ENCODE measurements at places on chromosomes 2 and 18. TPM values are rescaled to one million over a fixed set of nuclear protein-coding genes. Genes with fewer than 3 reads are reported as not detected.

Gene UGT1A4
- not detected for total RNA-seq

Gene GLI2
- total RNA-seq: 0.96 TPM

Gene MBOAT2
- total RNA-seq: 23.6 TPM

Gene SPP2
- not detected for total RNA-seq

Gene FOXD4L1
- total RNA-seq: 0.44 TPM

Gene PRSS56
- not detected for total RNA-seq

Gene SCN2A
- 2.2 TPM for total RNA-seq

DNA sequence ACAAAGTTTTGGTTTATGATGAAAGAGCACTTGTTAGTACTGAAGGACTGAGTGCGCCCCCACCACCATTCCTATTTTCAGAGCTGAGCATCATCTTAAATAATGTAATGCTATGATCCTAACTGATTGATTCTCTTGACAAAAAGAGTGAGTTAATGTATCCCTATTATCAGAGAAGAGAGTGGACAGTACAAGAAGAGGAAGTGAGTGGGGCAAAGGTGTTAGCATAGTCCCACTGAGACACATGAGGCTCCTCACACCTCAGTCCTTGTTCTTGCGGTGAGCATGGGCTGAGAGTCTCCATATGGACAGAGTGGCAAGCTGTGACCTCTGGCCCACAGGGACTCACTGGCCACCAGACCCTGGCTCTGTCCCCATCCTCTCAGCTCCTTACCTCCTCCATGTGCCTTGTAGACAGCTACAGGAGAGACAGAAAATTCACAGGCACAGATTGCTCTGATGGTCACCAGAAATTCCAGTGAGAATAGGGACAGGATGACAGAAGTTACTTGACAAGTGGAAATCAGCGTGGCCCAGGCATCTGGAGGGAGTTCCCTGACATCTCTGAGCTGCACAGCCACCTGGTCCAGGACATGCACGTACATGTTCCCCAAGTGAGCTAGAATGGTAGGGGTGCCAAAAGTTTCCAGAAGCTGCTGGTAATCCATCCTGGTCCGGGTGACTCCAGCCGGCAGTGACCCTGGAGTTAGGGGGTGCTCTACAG lies 32.6 kb downstream of the NAPG start:
- H3K36me3 ChIP-seq: no peaks in the 10 kb centered on the region
- no peak for DNase-seq
- no peaks in the 10 kb centered on the region for H3K27me3 ChIP-seq
- H3K27ac ChIP-seq: no peak overlapping the region

DNA sequence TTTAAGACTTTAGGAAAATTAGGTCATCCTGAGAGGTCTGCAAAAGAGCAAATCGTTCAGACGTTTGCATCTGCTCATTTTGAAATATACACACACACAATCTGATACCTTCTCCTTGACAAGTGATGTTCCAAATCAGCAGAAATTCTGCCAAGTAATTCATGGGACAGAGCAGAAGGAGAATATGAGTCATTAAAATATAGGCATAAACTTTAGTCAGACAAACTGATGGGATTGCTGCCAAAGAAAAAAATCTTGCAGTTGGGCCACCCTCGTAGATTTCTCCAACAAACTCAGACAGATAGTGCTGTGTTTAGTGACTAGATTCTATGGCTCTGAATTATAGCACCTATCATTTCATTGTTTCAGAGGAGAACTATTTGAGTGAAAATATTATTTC lies 336.3 kb downstream of the NYAP2 start:
- H3K36me3 ChIP-seq: no peaks in the 10 kb centered on the region
- H3K4me3 ChIP-seq: no peak overlapping the region
- no peaks in the 10 kb centered on the region for H3K4me1 ChIP-seq
- no peak for DNase-seq

- no peak for DNase-seq
- no peak overlapping the region for H3K4me3 ChIP-seq
- no peaks in the 10 kb centered on the region for H3K4me1 ChIP-seq
- H3K27ac ChIP-seq: peak overlapping the region; percentile 59
- H3K36me3 ChIP-seq: no peaks in the 10 kb centered on the region
- H3K27me3 ChIP-seq: no peaks in the 10 kb centered on the region
These were observed 93.7 kb upstream of the RBBP8 start for GRCh38 chr18:22839340-22839821.

- no peaks in the 10 kb centered on the region for H3K36me3 ChIP-seq
- no peak overlapping the region for H3K4me3 ChIP-seq
- H3K4me1 ChIP-seq: no peaks in the 10 kb centered on the region
These were observed 585.0 kb upstream of the CHAC2 start for GRCh38 chr2:53182601-53183000.

GRCh38 chr18:29586210-29586609 lies 1409.3 kb upstream of the CDH2 start:
- no peak overlapping the region for H3K4me3 ChIP-seq
- no peak overlapping the region for H3K27ac ChIP-seq
- H3K36me3 ChIP-seq: no peaks in the 10 kb centered on the region
- no peaks in the 10 kb centered on the region for H3K27me3 ChIP-seq
- H3K4me1 ChIP-seq: no peaks in the 10 kb centered on the region

DNA sequence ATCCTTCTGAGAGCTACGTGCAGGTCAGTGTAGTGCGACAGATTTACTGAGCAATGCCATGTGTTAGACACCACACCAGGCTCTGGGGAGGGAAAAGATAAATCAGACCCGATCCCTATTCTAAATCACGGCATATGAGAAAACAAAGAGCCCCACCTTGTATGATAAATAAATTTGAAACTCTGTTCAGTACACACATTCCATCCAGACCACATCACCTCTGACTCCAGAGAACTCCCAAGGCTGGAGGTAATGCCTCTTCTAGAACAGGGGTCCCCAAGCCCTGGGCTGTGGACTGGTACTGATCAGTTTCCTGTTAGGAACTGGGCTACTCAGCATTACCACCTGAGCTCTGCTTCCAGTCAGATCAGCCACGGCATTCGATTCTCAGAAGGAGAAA lies 77.3 kb downstream of the QPCT start:
- no peaks in the 10 kb centered on the region for H3K36me3 ChIP-seq
- no peaks in the 10 kb centered on the region for H3K27me3 ChIP-seq
- no peak for DNase-seq
- no peak overlapping the region for H3K27ac ChIP-seq

DNA sequence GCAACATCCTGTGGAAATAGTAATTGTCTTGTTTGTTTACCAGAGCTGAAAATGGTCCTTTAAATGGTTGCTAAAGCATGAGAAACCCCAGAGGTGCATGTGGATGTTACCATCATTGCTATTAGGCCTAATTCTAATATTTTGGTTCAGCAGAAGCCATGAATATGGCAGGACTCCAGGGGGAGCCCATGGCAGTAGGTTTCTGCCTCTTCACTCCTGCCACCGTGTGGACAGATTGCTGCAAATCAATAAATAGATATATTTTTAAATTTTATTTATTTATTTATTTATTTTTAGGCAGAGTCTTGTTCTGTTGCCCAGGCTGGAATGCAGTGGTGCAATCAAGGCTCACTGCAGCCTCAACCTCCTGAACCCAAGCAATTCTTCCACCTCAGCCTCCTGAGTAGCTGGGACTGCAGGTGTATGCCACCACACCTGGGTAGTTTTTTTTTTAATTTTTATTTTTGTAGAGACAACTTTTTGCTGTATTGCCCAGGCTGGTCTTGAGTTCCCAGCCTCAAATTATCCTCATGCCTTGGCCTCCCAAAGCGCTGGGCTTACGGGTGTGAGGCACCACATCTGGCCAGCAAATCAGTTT lies 54.9 kb upstream of the CAPN13 start:
- DNase-seq: no peak
- H3K27ac ChIP-seq: no peak overlapping the region
- no peak overlapping the region for H3K4me3 ChIP-seq
- no peaks in the 10 kb centered on the region for H3K4me1 ChIP-seq
- no peaks in the 10 kb centered on the region for H3K36me3 ChIP-seq
- no peaks in the 10 kb centered on the region for H3K27me3 ChIP-seq

- no peak overlapping the region for H3K27ac ChIP-seq
- no peak for DNase-seq
- no peaks in the 10 kb centered on the region for H3K36me3 ChIP-seq
- no peak overlapping the region for H3K4me3 ChIP-seq
- H3K27me3 ChIP-seq: no peaks in the 10 kb centered on the region
These were observed 36.1 kb upstream of the DPP10 start for GRCh38 chr2:114406347-114406746.

DNA sequence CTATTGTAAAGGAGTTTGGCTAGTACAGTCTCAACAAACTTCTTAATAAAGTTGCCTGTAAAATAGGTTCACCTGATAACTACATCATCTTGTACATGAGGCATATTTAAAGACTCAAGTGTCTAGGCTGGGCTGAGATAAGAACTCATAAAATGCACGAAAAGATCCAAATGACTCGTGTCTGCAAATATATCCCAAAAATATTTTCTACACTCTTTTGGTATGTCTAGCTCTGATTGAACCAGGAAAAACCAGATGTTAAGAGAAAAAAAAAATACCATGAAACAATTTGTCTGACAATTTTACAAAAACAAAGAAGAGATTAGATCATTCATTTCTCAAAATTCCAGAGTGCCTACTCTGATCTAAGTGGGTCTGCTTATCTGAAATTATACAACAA lies 166.9 kb upstream of the OSR1 start:
- no peaks in the 10 kb centered on the region for H3K4me1 ChIP-seq
- H3K27me3 ChIP-seq: no peaks in the 10 kb centered on the region

- no peak for DNase-seq
- no peaks in the 10 kb centered on the region for H3K4me1 ChIP-seq
- H3K4me3 ChIP-seq: no peak overlapping the region
- no peaks in the 10 kb centered on the region for H3K36me3 ChIP-seq
These were observed 166.5 kb upstream of the COPS8 start for GRCh38 chr2:236919209-236919608.

- peak overlapping the region; percentile 65 for H3K4me3 ChIP-seq
- no peaks in the 10 kb centered on the region for H3K4me1 ChIP-seq
- peak overlapping the region; percentile 99 for H3K27ac ChIP-seq
- no peaks in the 10 kb centered on the region for H3K36me3 ChIP-seq
- H3K27me3 ChIP-seq: no peaks in the 10 kb centered on the region
These were observed 24.1 kb downstream of the CIDEA start for GRCh38 chr18:12278215-12278671.

- no peak for DNase-seq
- H3K4me1 ChIP-seq: no peaks in the 10 kb centered on the region
- H3K27me3 ChIP-seq: no peaks in the 10 kb centered on the region
- H3K27ac ChIP-seq: no peak overlapping the region
- no peaks in the 10 kb centered on the region for H3K36me3 ChIP-seq
These were observed 26.5 kb upstream of the KLF11 start for GRCh38 chr2:10016802-10017258.

DNA sequence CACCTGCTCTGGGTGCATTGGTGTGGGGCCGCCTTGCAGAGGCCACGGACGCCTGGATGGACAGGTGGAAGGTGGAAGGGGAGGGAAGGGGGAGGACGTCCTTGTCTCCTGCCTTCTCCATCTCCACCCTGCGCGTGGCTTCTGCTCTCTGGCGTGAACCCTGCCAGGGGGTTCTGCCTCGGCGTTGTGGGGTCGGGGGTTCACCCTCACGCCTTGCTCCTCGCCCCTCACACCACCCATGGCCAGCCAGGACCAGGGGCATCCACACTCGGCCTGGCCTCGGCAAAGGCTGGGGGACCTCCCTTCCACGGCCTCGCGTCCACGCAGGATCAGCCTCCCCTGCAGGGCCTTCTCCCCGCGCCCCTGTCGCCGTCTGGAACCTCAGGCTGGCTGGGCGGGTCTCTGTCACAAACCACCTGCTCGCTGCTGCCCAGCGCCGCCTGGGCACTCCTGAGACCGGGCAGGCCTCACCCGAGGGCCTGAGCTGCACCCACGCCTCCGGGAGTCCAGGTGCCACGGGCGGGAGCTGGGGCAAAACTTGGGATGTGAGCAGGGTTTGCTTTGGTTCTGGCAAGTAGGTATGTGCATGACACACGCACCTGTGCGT lies 655.9 kb downstream of the GALR1 start:
- H3K4me3 ChIP-seq: no peak overlapping the region
- H3K27ac ChIP-seq: no peak overlapping the region
- no peaks in the 10 kb centered on the region for H3K36me3 ChIP-seq
- H3K27me3 ChIP-seq: no peaks in the 10 kb centered on the region
- no peak for DNase-seq

- H3K36me3 ChIP-seq: no peaks in the 10 kb centered on the region
- H3K4me1 ChIP-seq: no peaks in the 10 kb centered on the region
- no peak overlapping the region for H3K27ac ChIP-seq
- DNase-seq: no peak
- peaks cover 3% of the 10 kb centered on the region for H3K27me3 ChIP-seq
These were observed 65.1 kb downstream of the CFAP221 start for GRCh38 chr2:119609337-119609736.

DNA sequence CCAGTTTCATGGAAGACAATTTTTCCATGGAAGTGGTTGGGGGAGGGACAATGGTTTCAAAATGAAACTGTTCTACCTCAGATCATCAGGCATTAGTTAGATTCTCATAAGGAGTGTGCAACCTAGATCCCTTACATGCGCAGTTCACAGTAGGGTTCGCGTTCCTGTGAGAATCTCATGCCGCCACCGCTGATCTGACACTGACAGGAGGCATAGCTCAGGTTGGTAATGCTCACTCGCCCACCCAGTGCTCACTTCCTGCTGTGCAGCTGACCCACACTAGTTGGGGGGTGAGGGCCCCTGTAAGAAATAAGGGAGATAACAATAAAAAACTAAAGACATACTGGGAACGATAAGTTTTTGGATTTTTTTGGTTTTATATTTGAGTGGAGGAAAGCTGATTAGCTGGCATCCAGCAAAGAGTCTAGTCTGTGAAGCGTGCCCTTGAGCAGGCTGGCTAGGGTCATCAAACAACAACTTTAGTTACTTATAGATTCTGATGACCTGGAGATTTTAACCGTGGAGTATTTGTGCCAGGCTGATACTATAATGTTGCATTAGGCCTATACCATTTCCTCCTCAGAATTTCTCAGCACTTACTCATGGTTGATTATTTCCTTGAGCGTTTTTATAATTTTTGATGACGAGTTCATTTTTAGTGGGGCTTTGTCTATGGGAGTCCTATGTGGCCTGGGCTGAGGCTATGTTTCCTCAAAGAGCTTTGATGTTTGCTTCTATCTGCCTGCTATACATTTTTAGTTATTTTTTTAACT lies 6.3 kb upstream of the MCFD2 start:
- H3K27ac ChIP-seq: no peak overlapping the region
- H3K4me1 ChIP-seq: no peaks in the 10 kb centered on the region
- H3K27me3 ChIP-seq: no peaks in the 10 kb centered on the region
- no peaks in the 10 kb centered on the region for H3K36me3 ChIP-seq
- DNase-seq: no peak
- H3K4me3 ChIP-seq: no peak overlapping the region

- H3K4me1 ChIP-seq: no peaks in the 10 kb centered on the region
- no peak overlapping the region for H3K4me3 ChIP-seq
- DNase-seq: no peak
- H3K27ac ChIP-seq: no peak overlapping the region
- no peaks in the 10 kb centered on the region for H3K36me3 ChIP-seq
These were observed 70.4 kb downstream of the KIAA1328 start for GRCh38 chr18:36899289-36899688.

DNA sequence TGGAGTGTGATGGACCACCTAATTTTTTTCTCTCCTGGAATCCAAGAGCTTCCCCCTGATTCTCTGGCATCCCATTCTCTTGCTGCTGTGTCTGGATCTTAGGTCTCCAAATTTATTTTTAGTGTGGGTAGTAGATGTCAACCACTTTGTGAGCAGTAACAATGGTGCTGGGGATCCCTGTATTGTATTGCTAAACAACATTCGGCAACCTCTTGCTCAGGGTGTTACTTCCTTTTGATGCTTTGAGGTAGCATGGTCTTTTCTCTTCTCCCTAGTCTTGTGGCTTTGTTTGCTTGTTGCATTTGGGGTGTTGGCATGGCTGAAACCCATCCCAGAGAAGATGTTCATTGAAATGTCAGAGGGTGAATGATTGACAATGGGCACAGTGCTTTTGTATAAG lies 737.4 kb downstream of the BCL11A start:
- H3K36me3 ChIP-seq: no peaks in the 10 kb centered on the region
- no peak overlapping the region for H3K4me3 ChIP-seq
- H3K27me3 ChIP-seq: no peaks in the 10 kb centered on the region
- H3K4me1 ChIP-seq: no peaks in the 10 kb centered on the region

Measured in breast epithelium (tissue), 4 donors.